Chondrocyte (in vitro differentiated cells): ENCODE measurements at places on chromosomes 3 and 15. TPM values are rescaled to one million over a fixed set of nuclear protein-coding genes. Genes with fewer than 3 reads are reported as not detected.

- peaks cover 6% of the 10 kb centered on the region for H3K36me3 ChIP-seq
- no peaks in the 10 kb centered on the region for H3K4me1 ChIP-seq
- DNase-seq = no peak
- H3K27me3 ChIP-seq = peaks cover 23% of the 10 kb centered on the region
- H3K27ac ChIP-seq = no peak overlapping the region
Observed at GRCh38 chr15:72426753-72427152, 28.6 kb downstream of the TMEM202 start.

DNA sequence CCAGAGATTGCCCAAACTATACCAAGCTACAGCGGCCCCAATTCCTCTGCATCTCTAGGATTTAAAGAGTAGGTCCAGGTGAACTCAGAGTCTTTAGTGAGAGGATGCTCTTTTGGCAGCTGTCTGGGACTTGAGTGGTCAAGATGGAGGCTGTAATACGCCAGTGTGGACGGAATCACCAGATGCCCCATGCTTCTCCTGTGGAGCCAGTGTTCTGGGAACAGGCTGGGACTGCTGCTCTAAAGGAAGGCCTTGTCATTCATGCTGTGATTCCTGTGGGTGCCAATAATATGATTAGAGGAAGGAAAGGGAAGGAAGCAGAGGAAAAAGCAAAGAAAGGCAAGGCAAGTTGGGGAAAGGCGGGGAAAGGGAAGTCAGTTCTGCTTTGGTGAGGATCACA, 17.4 kb upstream of the NOX5 start:
- no peaks in the 10 kb centered on the region for H3K27me3 ChIP-seq
- no peaks in the 10 kb centered on the region for H3K36me3 ChIP-seq
- no peak for DNase-seq
- H3K27ac ChIP-seq = no peak overlapping the region
- peaks cover 53% of the 10 kb centered on the region for H3K4me1 ChIP-seq
- H3K4me3 ChIP-seq = no peak overlapping the region

- DNase-seq = no peak
- H3K4me3 ChIP-seq = no peak overlapping the region
- no peaks in the 10 kb centered on the region for H3K27me3 ChIP-seq
- peak overlapping the region; percentile 95 for H3K27ac ChIP-seq
- H3K36me3 ChIP-seq = no peaks in the 10 kb centered on the region
Observed at GRCh38 chr3:23776352-23776891, 29.3 kb upstream of the UBE2E1 start.

- H3K27ac ChIP-seq = no peak overlapping the region
- no peak overlapping the region for H3K4me3 ChIP-seq
- no peaks in the 10 kb centered on the region for H3K27me3 ChIP-seq
- no peaks in the 10 kb centered on the region for H3K36me3 ChIP-seq
- DNase-seq = no peak
Observed at GRCh38 chr15:71595846-71596553, 214.4 kb upstream of the NR2E3 start.

DNA sequence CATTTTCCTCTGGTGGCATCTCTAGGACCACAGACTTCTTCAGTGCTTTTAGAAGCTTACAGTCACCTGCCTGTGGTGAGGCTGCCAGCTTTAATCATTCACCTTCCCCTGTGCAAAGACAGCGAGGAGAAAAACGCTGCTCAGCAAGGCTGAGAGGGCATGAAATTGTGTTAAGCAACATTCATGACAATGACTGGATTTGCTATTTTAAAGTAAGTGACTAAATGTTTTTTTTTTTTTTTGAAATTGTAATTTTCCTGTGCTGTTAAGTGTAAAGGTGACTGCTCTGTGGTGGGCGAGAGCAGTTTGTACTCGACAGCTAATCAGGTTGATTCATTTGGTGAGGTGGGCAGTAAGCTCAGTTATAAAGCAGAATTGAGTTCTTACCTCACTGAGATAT, 240.4 kb downstream of the NSUN3 start:
- DNase-seq = no peak
- H3K4me1 ChIP-seq = peaks cover 32% of the 10 kb centered on the region
- H3K36me3 ChIP-seq = no peaks in the 10 kb centered on the region
- no peaks in the 10 kb centered on the region for H3K27me3 ChIP-seq
- H3K27ac ChIP-seq = no peak overlapping the region
- H3K4me3 ChIP-seq = no peak overlapping the region

DNA sequence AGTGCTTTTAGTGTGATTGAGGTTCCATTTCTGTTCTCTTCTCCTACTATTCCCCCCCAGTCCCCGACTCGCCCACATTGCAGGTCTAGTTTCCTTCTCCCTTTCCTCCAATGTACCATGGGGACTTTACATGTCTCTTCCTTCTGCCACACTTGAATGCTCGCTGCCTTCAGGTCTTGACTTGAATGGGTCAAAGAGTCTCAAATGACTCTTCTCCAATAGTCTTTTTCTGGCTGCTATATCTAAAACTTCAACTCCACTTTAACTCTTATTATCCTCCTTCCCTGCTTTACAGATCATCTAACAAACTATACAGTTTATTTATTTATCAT, 213.9 kb upstream of the SLC2A2 start:
- H3K4me3 ChIP-seq = no peak overlapping the region
- no peaks in the 10 kb centered on the region for H3K4me1 ChIP-seq
- no peaks in the 10 kb centered on the region for H3K27me3 ChIP-seq
- no peak for DNase-seq
- no peaks in the 10 kb centered on the region for H3K36me3 ChIP-seq
- H3K27ac ChIP-seq = no peak overlapping the region

DNA sequence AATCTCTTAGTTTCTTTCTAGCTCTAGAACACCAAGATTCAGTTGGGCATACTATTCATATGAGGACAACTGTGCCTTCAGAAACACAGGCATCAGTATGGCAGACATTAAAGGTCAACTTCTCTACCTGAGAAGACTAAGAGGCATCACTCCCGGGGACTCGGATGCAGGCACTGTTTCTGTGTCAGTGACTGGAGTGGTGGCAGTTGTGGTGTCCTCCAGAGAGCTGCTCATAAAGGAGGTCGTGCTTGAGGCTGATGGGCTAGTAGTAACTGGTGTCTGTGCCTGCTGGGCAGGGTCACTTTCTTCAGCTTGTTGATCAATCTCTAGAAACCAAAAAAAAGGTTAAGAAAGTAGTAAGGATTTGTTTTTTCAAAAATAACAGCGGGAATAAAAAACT, 75.2 kb downstream of the FBXL22 start:
- H3K4me3 ChIP-seq = no peak overlapping the region
- DNase-seq = no peak
- peaks cover 46% of the 10 kb centered on the region for H3K36me3 ChIP-seq
- H3K27me3 ChIP-seq = no peaks in the 10 kb centered on the region
- H3K27ac ChIP-seq = no peak overlapping the region

GRCh38 chr15:31161951-31162350, 60.4 kb upstream of the TRPM1 start:
- no peaks in the 10 kb centered on the region for H3K4me1 ChIP-seq
- no peak for DNase-seq
- peaks cover 17% of the 10 kb centered on the region for H3K27me3 ChIP-seq
- no peaks in the 10 kb centered on the region for H3K36me3 ChIP-seq
- H3K4me3 ChIP-seq = no peak overlapping the region

- no peaks in the 10 kb centered on the region for H3K36me3 ChIP-seq
- DNase-seq = no peak
- no peaks in the 10 kb centered on the region for H3K4me1 ChIP-seq
- H3K4me3 ChIP-seq = no peak overlapping the region
Observed at GRCh38 chr15:54599386-54599785, 597.4 kb downstream of the RSL24D1 start.

GRCh38 chr15:29051422-29051821, 165.6 kb downstream of the APBA2 start:
- no peak overlapping the region for H3K27ac ChIP-seq
- no peak for DNase-seq
- H3K4me3 ChIP-seq = no peak overlapping the region
- peaks cover 2% of the 10 kb centered on the region for H3K36me3 ChIP-seq
- no peaks in the 10 kb centered on the region for H3K27me3 ChIP-seq

The IP6K2 gene
- total RNA-seq = 68.8 to 109 TPM (median 72.3 TPM) in 3 replicates

The LMAN1L gene
- 0.82 TPM in 1 of 3 replicates, not detected in the others for total RNA-seq

The PEX5L gene
- not detected in 3 replicates for total RNA-seq
